ENCODE measurements at places on chromosomes 2 and 18.
A peak's percentile ranks its signal among the peaks of the same experiment; 100 is the strongest.

- DNase-seq: no peak
These were observed 444 bp upstream of the MMADHC start for GRCh38 chr2:149587950-149588487.

DNA sequence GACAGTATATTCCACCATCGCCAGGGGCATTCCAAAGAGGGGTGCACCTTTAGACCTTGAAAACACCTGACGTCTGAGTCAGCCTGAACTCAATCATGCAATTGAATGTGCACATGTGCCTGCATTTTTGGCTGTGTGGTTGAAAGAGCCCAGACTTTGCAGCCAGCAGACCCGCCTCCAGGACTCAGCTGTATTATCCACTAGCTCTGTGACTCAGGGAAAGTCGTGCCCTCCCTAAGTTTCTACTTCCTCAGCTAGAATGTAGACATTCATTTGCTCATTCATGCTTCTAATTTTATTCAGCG is 94.2 kb downstream of the LRRC30 start:
- DNase-seq: no peak

GRCh38 chr2:84297155-84297554 is 161.9 kb downstream of the SUCLG1 start:
- DNase-seq: no peak

DNA sequence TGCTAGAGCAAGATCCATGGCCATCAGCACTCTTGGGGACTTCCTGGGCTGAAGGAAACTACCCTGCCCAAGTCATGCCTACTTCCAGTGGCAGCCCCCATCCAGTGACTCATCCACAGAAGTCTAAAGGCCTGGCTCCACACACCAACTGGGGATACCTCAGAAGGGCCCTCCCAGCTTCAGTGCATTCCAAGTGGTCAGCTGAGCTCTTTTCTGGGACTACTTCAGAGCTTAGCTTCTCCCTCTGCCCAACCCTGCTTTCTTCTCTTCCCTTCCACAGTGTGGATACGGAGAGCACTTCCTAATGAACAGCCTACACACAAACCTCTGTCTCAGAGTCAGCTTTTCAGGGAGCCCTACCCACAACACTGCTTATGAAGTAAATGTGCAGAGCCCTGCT is 66.5 kb downstream of the CLHC1 start:
- no peak for DNase-seq

GRCh38 chr2:138534791-138535190 is 33.2 kb downstream of the SPOPL start:
- no peak for DNase-seq

- no peak for DNase-seq
These were observed 833.8 kb downstream of the TRIB2 start for GRCh38 chr2:13550285-13551231.

DNA sequence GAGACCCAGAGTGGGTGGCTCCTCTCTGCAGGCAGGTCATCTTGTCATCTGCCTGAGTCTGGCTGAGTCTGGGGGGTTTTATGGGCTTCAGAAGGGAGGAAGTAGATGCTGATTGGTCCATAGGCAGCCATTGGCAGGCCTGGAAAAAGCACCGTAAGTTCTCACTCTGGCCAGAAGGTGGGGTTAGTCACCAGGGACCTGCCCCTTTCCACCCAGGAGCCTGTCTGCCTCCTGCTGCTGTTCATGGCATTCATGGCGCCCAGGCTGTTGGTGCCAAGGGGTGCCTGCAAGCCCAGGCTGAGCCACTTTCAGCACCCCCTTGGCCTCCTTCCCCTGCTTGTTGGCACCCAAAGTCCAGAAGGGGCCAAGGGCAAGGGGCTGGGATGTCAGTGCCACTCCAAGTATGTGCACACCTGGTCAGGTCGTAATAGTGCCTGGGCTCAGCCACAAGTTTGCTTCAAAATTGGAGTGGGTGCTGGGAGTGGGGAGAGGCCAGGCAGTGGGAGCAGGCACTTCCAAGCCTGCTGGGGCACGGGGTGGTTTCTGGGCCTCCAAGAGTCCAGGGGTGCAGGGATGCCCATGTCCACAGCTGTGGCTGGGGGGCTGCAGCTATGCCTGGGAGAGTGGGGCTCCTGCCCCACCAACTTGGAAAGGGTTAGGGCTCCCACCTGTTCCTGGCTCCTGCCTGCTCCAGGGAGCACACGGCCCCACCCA is 178.1 kb downstream of the FAM210A start:
- DNase-seq: no peak

DNA sequence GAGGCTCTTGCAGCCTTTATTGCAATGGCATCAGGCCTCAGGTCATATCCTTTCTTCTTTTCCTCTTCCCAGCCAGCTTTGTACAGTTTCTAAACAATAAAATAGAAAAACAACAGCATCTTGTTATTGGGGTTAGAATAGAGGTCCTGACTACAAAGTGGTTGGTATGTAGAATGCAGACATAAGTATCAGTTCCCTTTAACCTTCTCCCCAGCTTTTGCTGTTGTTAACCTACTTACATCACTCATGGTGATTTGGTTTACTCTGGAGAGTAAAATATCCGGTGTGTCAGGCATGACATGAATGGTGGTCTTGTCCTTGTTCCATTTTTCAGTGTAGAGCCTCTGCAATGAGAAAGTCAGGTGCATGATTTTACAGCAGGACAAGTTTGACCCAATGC is 69.8 kb downstream of the NEB start:
- no peak for DNase-seq

DNA sequence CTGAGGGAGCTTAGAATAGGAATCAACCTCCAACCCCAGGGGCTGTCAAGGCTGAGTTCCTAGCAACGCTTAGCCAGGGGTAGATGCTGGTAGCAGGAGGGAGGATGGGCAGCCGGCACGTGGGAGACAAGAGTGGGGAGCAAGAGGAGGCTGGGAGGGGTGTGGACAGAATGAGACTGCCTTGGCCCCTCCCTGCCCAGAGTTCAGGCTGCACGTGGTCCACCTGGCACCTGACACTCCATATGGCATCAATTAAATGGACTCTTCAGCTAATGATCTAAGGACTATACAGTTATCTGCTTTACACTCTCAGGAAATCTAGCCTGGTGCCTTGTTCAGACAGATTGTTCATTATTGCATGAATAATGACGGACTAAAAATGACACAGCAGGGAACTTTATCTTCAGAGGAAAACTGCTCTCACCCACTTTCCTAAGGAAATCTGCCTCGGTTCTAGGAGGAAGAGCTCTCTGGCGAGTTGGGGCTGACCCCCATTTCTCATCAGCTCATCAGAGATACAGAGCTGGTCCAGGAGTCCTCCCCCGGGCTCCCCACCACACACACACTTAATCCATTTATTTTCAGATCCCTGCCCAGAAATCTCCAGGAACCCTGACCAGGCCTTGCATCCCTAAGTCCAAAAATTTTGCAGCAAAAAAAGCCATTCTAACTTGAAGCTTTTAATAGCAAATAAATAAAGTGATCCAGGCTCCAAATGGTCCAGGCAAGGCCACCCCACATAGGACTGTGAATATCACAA is 102.1 kb upstream of the CDC42EP3 start:
- DNase-seq: no peak

DNA sequence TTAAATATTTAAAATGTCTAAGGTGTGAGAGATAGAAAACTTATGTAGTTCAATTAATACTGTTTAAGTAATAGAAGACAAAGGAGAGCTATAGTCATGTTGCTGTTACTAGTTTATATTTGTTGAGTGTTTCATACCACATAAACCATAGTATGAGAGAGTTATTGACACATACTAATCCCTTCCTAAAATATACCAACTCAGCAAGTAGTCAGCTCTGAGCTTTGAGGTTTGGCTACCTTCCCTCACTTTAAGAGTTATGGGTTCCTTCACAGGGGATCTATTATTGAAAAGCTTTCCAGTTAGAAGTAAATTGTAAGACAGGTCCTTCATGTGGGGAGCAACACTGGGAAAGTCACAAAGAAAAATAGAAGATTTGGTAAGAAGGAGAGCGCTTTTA is 701.6 kb upstream of the ZEB2 start:
- no peak for DNase-seq

- DNase-seq: peak; percentile 37
These were observed 48.0 kb downstream of the SERPINB8 start for GRCh38 chr18:64017870-64018269.

DNA sequence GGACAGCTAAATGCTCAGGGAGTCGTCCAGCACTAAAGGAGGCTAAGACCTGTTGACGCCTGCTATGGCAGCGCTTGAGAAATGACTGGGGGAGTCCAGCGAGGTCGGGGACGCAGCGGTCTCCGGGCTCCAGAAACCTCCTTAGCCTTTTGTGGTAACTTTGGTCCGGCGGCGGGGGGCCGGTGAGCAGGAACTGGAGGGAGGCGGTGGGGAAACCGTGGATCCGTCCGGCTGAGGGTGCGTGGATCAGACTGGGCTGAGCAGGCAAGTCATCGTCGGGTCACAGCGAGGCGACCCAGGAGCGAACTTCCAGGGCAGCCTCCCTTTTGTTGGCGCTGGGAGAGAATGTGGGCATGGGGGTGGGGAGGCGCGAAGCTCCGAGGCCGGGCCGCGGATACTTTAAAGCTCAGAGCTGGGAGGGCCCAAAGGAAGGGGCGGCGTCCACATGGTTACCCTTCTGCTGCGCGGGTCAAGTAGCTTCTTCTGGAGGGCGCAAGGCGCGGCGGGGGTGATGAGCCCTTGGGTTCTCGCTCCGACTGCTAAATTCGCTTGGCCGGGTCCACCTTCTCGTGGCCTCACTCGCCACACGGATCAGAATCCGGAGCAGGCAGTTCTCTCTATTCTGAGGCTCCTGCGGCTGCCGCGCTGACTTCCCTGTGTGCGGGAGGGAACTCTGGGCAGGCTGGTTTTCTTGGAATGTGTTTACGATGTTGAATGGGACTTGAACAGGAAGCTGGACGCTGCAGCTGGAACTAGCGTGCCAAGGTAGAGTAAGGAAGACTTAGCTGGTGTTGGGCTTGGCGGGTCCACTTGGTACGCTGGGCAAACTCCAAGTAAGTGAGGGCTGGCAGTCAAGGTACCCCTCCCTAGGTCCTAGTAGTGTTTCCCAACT is 920 bp downstream of the GULP1 start:
- DNase-seq: peak; percentile 68

DNA sequence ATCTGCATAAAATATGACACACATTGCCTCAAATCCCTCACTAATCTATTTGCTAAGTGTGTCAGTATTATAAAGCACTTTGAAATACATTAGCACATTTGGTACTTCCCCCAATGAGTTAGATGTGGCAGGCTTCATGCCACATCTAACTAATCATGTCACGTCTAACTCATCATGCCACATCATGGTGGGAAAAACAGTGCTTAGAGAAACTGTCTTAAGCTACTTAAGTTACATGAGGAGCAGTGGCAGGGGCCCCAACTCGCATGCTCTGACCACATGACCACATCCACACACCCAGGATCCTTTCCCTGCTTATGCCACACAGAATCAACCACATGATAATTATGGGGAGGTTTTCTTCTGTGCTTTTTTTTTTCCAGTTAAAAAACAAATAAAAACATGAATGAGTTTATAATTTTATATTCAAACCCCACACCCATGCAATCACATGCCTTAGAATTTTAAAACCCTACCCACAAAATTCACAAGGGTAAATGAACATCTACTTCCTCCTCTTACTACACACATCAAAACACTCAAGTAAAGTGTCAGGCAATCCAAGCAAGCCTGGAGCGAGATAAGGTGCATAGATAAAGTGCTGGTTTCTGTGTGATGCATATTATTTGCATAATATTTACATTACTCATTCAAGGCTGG is 1.6 kb downstream of the ABCA12 start:
- no peak for DNase-seq

Measured in RPMI8226 (cell line).